A549 (cell line): ENCODE measurements at places on chromosomes 1 and 21.

- no peak for DNase-seq
Observed at GRCh38 chr1:160702100-160702499, 9.5 kb downstream of the CD48 start.

DNA sequence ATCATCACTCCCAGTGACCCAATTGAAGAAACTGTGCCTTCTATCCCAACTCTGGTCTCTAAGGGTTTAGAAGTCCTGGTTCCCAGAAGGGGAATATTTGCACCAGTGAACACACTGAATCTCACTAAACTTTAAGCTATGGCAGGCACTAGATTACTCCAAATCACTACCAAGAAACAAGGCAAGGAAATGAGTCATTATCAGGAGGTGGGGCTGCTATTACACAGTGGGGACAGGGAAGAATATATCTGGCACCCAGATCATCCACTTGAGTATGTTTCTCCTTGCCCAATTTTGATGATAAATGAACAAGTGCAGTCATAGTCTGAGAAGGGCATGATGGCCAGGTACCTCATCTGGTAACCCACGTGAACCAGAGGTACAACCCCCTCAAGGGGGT lies 7.0 kb downstream of the MRPL9 start:
- no peak for DNase-seq

DNA sequence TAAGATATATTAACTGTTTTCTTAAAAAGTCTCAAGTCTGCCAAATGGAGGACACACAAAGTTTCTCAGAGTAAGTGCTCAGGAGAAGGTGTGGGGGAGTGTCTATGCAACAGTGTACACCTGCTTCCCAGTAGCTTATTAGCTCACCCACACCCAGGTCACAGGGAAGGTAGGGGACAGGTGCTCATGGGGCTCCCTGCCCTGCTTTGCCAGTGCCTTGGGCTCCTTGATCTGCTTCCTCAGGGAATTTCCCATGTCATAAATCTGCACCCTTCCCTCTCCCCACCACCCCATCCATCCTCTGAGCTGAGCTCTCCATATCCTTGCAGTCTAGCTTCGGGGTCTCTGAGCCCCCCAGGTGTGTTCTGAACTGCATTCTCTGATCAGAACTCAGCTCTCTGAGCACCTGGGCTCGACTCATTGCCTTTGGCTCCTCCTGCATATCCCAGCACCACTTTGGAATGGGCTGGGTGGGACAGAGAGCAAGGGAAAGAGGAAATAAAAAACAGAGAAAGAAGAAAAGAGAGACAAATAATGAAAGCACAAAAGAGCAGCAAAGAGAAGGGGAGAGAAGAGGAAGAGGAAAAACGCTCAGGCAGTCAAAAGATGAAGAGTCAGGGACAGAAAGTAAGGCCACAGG lies 87.0 kb upstream of the ATP1B1 start:
- DNase-seq, result no peak

GRCh38 chr1:51415963-51416362 lies 85.6 kb upstream of the TTC39A start:
- no peak for DNase-seq
